ENCODE measurements at places on chromosomes 6 and 20.

DNA sequence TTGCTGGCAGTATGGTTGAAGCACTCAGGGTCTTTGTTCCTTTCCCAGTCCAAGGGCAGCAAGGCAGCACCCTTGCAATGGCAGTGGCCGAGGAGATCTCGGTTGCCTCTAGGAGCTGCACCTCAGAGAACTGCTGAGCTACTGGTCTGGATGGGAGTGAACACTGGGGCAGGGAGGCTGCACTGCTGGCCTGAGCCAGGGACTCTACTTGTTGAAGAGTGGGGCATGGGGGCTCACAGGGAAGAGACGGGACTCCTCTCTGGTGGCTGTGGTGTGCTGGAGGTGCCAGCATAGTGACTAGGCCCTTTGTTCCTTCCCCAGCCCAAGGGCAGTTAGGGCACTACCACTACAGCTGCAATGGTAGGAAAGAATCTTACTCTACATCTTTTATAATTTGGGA is 203.0 kb downstream of the ZDHHC14 start:
- no peak overlapping the region for H3K27ac ChIP-seq
- H3K4me1 ChIP-seq, result no peaks in the 10 kb centered on the region
- peaks cover 6% of the 10 kb centered on the region for H3K27me3 ChIP-seq
- DNase-seq, result no peak

DNA sequence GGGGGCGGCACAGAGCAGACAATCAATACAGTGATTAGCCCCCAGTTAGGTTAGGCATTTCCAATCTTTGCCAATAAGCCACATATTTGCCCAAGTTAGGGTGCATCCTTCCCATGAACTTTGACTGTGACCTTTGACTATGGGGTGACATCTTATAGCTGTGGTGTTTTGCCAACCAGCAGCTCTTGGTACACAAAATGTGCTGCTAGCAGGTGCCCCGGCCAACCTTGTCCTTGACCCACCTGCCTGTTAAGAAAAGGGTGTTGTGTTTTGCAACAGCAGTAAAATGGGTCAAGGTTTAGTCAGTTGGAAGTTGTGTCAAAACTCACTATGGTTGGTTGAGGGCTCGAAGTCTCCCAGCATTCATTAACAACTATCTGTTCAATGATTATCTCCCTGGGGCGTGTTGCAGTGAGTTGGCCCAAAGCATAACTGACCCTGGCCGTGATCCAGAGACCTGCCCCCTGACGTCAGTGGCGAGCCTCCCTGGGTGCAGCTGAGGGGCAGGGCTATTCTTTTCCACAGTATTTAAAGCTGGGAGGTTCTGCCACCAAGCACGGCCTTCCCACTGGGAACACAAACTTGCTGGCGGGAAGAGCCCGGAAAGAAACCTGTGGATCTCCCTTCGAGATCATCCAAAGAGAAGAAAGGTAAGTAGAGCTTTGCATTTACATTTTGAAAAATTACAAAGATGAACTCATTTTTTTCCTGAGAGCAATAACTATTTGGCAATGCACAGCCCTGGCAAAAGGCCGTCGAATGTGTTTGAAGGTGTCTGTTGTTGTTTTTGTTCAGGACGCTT is at the start of gene PCK1:
Gene PCK1 (plus strand): TSS at position 557 of the 802 bp plus-strand sequence. CDS start 302 bp downstream, outside the sequence.
- no peak within 1 kb of the TSS for H3K4me3 ChIP-seq
- H3K27ac ChIP-seq, result no peak within 1 kb of the TSS
- H3K4me1 ChIP-seq, result peaks cover 3% of the 10 kb centered on the region
- no peaks in the 10 kb centered on the region for H3K36me3 ChIP-seq
- peaks cover 27% of the 10 kb centered on the region for H3K27me3 ChIP-seq

- H3K4me3 ChIP-seq, result no peak overlapping the region
- H3K27ac ChIP-seq, result no peak overlapping the region
- no peaks in the 10 kb centered on the region for H3K4me1 ChIP-seq
- DNase-seq, result no peak
- H3K27me3 ChIP-seq, result no peaks in the 10 kb centered on the region
- H3K36me3 ChIP-seq, result no peaks in the 10 kb centered on the region
Measured at GRCh38 chr6:120774275-120774674, 560.0 kb downstream of the TBC1D32 start.

GRCh38 chr6:15578716-15579391 is 84.0 kb downstream of the DTNBP1 start:
- no peak for DNase-seq
- no peak overlapping the region for H3K27ac ChIP-seq
- H3K4me1 ChIP-seq, result peaks cover 15% of the 10 kb centered on the region
- peaks cover 2% of the 10 kb centered on the region for H3K36me3 ChIP-seq

GRCh38 chr6:90068264-90068663 is 174.0 kb downstream of the GJA10 start:
- H3K4me1 ChIP-seq, result peaks cover 55% of the 10 kb centered on the region
- no peaks in the 10 kb centered on the region for H3K27me3 ChIP-seq
- peak overlapping the region; percentile 14 for H3K27ac ChIP-seq
- no peak for DNase-seq
- H3K36me3 ChIP-seq, result peaks cover 7% of the 10 kb centered on the region
- peak overlapping the region; percentile 4 for H3K4me3 ChIP-seq

- H3K27me3 ChIP-seq, result no peaks in the 10 kb centered on the region
- no peak overlapping the region for H3K27ac ChIP-seq
- no peak overlapping the region for H3K4me3 ChIP-seq
- H3K36me3 ChIP-seq, result no peaks in the 10 kb centered on the region
Measured at GRCh38 chr20:15702161-15702560, 871.1 kb downstream of the KIF16B start.

DNA sequence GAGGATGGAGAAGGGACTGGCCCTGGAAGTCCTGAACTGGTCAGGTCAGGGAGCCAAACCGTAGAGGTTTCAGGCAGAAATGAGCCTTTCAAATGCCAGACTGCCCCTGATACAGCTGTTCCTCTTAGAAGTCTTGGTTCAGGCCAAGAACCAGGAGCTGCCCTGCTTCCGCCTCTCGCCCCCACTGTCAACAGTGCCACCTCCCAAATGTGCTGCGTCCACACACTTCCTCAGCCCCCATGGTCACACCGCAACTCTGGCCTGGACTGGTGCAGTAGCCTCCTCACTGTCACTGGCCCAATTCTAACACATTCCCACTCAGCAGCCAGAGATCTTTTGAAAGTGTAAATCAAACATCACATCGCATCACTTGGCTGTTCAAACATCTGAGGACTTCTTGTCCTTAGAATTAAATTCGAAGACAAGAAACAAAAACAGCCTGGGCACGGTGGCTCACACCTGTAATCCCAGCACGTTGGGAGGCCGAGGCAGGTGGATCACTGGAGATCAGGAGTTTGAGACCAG is 69.7 kb downstream of the STK35 start:
- no peak overlapping the region for H3K27ac ChIP-seq
- DNase-seq, result no peak
- peaks cover 29% of the 10 kb centered on the region for H3K27me3 ChIP-seq
- H3K4me3 ChIP-seq, result no peak overlapping the region
- peaks cover 4% of the 10 kb centered on the region for H3K4me1 ChIP-seq
- H3K36me3 ChIP-seq, result no peaks in the 10 kb centered on the region

DNA sequence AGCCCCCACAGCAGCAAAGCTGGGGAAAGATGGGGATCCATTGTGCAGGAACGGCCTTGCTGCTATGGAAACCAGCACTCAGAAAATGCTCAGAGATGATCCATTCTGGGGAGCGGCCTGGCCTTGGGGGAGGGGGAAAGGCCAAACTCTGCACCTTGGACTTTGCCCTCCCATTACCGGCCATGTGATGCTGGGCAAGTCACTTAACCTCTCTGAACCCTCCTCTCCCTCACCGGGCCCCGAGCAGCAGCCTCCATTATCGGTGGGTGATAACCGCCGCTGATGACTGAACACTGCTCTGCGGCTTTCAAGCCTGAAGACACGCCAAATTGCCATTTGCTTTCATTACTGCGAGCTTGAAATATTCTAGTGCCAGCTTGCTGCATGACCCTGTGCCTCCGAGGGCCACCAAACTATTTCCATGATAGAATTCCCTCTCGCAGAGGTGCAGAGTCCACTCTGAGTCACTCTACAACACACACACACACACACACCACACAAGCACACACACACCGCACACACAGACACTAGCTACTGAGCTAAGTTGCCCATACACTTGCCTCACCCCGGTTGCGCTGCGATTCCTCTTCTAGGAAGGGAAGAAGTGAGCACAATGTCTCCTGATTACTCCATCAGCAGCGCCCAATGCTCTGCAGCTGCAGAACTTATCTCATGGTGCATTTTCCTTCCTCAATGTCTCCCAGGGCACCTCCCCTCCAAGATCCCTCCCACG is 20.6 kb upstream of the SIRPA start:
- no peak overlapping the region for H3K4me3 ChIP-seq
- H3K27me3 ChIP-seq, result no peaks in the 10 kb centered on the region
- no peak for DNase-seq
- H3K36me3 ChIP-seq, result no peaks in the 10 kb centered on the region
- no peak overlapping the region for H3K27ac ChIP-seq
- H3K4me1 ChIP-seq, result peaks cover 22% of the 10 kb centered on the region

DNA sequence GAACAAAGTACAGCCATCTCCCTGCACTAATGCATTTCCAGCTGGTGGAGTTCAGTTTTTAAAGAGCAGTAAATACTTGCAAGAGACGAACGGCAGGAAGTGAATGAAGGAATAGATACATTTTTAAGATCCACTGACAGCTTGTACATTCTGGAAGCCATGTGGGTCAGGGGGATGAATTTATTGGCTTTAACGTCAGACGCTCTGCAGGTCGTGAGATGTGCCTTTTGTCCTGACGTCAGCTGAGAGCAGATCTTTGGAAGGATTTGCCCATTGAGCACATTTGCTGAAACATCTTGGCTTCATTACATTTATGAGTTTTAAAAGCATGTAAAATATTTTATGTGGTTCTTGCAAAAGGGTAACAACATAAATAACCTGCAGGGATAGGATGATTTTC is 29.5 kb upstream of the SALL4 start:
- peaks cover 17% of the 10 kb centered on the region for H3K4me1 ChIP-seq
- no peak overlapping the region for H3K4me3 ChIP-seq
- H3K27me3 ChIP-seq, result no peaks in the 10 kb centered on the region
- no peak for DNase-seq
- H3K36me3 ChIP-seq, result no peaks in the 10 kb centered on the region

- peaks cover 7% of the 10 kb centered on the region for H3K36me3 ChIP-seq
- peak; percentile 32 for DNase-seq
- H3K4me3 ChIP-seq, result peak overlapping the region; percentile 88
- peak overlapping the region; percentile 7 for H3K27ac ChIP-seq
- H3K4me1 ChIP-seq, result peaks cover 69% of the 10 kb centered on the region
Measured at GRCh38 chr20:10670501-10671220, 3.1 kb downstream of the JAG1 start.

GRCh38 chr6:38876475-38876874 is 161.4 kb downstream of the DNAH8 start:
- H3K27me3 ChIP-seq, result no peaks in the 10 kb centered on the region
- DNase-seq, result no peak
- no peak overlapping the region for H3K4me3 ChIP-seq

GRCh38 chr6:100336876-100337275 is 127.8 kb downstream of the SIM1 start:
- H3K4me1 ChIP-seq, result no peaks in the 10 kb centered on the region
- DNase-seq, result no peak
- peaks cover 5% of the 10 kb centered on the region for H3K36me3 ChIP-seq
- no peaks in the 10 kb centered on the region for H3K27me3 ChIP-seq

- H3K27ac ChIP-seq, result no peak overlapping the region
- H3K4me1 ChIP-seq, result no peaks in the 10 kb centered on the region
- no peak for DNase-seq
- no peak overlapping the region for H3K4me3 ChIP-seq
- peaks cover 11% of the 10 kb centered on the region for H3K27me3 ChIP-seq
Measured at GRCh38 chr20:24109008-24109407, 120.4 kb upstream of the GGTLC1 start.

- H3K27ac ChIP-seq, result no peak overlapping the region
- DNase-seq, result no peak
- no peaks in the 10 kb centered on the region for H3K27me3 ChIP-seq
- H3K4me1 ChIP-seq, result no peaks in the 10 kb centered on the region
- no peaks in the 10 kb centered on the region for H3K36me3 ChIP-seq
Measured at GRCh38 chr6:13038315-13038714, 290.0 kb downstream of the TBC1D7 start.

GRCh38 chr6:44475779-44476434 is 88.4 kb downstream of the CDC5L start:
- H3K27me3 ChIP-seq, result no peaks in the 10 kb centered on the region
- H3K27ac ChIP-seq, result no peak overlapping the region
- H3K36me3 ChIP-seq, result no peaks in the 10 kb centered on the region

- H3K27ac ChIP-seq, result no peak overlapping the region
- H3K36me3 ChIP-seq, result peaks cover 15% of the 10 kb centered on the region
- H3K4me1 ChIP-seq, result no peaks in the 10 kb centered on the region
- no peaks in the 10 kb centered on the region for H3K27me3 ChIP-seq
- DNase-seq, result no peak
- no peak overlapping the region for H3K4me3 ChIP-seq
Measured at GRCh38 chr6:89339565-89339964, 13.0 kb downstream of the UBE2J1 start.

GRCh38 chr6:150932996-150933395 is 67.5 kb downstream of the MTHFD1L start:
- no peak overlapping the region for H3K27ac ChIP-seq
- peaks cover 21% of the 10 kb centered on the region for H3K36me3 ChIP-seq
- no peak for DNase-seq
- H3K4me3 ChIP-seq, result no peak overlapping the region
- peaks cover 7% of the 10 kb centered on the region for H3K4me1 ChIP-seq

GRCh38 chr6:106509420-106510089 is 119.7 kb downstream of the RTN4IP1 start:
- peaks cover 92% of the 10 kb centered on the region for H3K27me3 ChIP-seq
- H3K36me3 ChIP-seq, result no peaks in the 10 kb centered on the region
- H3K27ac ChIP-seq, result no peak overlapping the region
- peak overlapping the region; percentile 79 for H3K4me3 ChIP-seq

DNA sequence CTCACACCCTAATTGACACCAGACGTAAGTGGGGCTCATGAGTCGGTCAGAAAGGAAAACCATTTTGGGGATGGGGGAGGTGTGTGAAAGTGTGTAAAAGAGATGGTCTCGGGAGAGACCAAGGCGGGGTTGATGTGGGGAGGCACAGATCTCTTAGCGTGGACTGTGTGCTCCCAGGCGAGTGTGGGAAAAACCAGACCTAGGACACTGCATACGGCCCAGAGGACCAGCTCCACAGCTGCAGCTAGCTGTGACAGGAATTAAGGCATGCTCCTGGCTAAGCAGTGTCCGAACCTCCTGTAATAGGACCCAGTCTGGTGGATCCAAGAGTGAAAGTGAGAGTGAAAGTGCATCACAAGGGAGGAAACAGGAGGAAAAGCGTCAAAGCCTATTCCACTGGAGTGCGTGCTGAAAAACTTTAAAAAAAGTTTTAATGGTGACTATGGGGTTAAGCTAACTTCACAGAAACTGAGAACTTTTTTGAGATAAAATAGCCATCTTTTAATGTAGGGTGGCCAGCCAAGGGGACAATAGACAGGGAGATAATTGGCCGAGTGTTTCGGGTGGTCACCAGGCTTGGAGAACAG is 9.6 kb downstream of the IL22RA2 start:
- no peaks in the 10 kb centered on the region for H3K4me1 ChIP-seq
- no peak overlapping the region for H3K4me3 ChIP-seq
- no peak overlapping the region for H3K27ac ChIP-seq
- H3K27me3 ChIP-seq, result peaks cover 10% of the 10 kb centered on the region
- H3K36me3 ChIP-seq, result peaks cover 10% of the 10 kb centered on the region
- DNase-seq, result no peak

GRCh38 chr20:32871627-32872160 is 13.0 kb downstream of the EFCAB8 start:
- no peak overlapping the region for H3K27ac ChIP-seq
- H3K4me3 ChIP-seq, result no peak overlapping the region
- no peak for DNase-seq
- H3K27me3 ChIP-seq, result no peaks in the 10 kb centered on the region
- no peaks in the 10 kb centered on the region for H3K4me1 ChIP-seq

GRCh38 chr20:10094566-10095173 is 59.9 kb downstream of the ANKEF1 start:
- H3K27me3 ChIP-seq, result no peaks in the 10 kb centered on the region
- peaks cover 6% of the 10 kb centered on the region for H3K36me3 ChIP-seq
- no peak overlapping the region for H3K4me3 ChIP-seq
- no peak overlapping the region for H3K27ac ChIP-seq
- H3K4me1 ChIP-seq, result peaks cover 18% of the 10 kb centered on the region
- DNase-seq, result no peak

All from neural crest cell (in vitro differentiated cells).